Inflammatory macrophage (primary cell): ENCODE measurements at places on chromosomes 2 and 18.

DNA sequence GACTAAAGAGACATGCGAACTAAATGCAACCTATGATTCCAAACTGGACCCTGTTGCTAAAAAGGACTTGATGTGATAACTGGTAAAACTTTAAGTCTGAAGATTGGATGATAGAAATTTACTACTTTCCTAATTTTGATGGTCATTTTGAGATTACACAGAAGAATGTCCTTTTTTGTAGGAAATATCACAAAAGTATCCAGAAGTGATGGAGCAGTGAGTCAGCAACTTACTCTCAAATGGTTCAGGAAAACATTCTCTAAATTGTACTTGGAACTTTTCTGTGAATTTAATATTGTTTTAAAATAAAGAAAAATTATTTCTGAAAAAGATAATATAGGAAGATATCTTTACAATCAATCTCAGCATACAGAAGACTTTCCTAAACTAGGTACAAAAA, 19.9 kb downstream of the MBOAT2 start:
- DNase-seq, result no peak

DNA sequence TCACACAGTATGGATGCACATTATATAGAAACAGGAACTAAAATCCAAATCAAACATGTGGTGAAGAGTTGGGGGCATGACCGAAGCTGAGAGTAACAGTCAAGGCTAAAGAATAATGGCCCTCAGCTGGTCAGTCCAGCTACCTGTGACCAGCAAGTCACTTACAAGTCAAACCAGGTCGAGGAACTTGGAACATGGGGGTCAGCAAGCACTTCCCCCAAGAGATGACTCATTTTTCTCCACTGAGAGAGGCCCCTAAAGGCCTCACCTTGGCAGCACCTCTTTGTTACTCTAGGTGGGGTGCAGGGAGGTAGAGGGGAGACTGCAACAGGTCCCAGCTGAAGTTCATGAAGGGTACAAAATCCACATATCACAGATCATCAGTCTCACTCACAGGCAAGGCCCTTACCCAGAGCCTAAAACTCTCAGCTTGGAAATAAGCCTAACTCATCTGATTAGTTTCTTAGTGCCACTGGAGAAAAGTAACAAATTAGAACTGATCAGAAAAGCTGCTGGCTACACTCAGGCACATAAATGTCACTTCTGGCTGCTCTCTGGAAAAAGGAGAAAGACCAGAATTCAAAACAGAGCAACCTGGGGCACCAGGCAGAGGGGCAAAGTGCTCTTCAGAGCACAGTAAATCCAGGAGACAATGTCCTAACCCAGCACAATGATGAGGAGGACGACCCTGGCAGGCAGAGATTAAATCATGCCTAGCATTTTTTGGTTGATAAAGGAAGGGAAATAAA, 4.0 kb downstream of the SDC1 start:
- DNase-seq, result no peak

- DNase-seq, result no peak
Observed at GRCh38 chr2:44883356-44883755, 58.1 kb upstream of the SIX3 start.

- DNase-seq, result no peak
Observed at GRCh38 chr2:88210132-88211002, 40.2 kb downstream of the THNSL2 start.

- DNase-seq, result no peak
Observed at GRCh38 chr18:251572-251971, 16.3 kb downstream of the THOC1 start.

- DNase-seq, result peak; percentile 60
Observed at GRCh38 chr2:219171231-219171651, 1.4 kb upstream of the SLC23A3 start.

GRCh38 chr2:152449578-152449977, 114.6 kb downstream of the FMNL2 start:
- DNase-seq, result no peak

DNA sequence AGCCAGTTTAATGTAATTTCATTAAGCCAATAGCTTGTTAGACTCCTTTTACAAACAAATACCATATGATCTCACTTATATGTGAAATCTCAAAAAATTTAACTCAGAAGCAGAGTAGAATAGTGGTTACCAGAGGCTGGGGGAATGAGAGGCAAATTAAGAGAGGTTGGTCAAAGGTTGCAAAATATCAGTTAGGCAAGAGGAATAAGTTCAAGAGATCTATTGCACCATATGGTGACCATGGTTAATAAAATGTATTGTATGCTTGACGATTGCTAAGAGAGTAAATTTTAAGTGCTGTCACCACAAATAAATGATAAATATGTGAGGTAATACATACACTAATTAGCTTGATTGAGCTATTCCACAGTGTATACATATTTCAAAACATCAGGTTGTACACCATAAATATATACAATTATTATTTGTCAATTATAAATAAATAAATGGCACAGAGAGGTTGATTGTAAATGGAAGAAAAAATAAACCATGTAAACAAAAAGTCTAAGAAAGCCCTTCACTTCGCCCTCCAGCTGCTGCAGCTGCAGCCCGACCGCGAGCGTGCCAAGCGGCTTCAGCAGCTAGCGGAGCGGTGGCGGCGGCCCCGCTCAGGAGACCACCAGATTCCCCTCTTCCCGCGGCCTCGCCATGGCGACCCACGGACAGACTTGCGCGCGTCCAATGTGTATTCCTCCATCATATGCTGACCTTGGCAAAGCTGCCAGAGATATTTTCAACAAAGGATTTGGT, 23.0 kb upstream of the ACTR2 start:
- no peak for DNase-seq

GRCh38 chr18:8562070-8562469, 47.2 kb upstream of the RAB12 start:
- no peak for DNase-seq

DNA sequence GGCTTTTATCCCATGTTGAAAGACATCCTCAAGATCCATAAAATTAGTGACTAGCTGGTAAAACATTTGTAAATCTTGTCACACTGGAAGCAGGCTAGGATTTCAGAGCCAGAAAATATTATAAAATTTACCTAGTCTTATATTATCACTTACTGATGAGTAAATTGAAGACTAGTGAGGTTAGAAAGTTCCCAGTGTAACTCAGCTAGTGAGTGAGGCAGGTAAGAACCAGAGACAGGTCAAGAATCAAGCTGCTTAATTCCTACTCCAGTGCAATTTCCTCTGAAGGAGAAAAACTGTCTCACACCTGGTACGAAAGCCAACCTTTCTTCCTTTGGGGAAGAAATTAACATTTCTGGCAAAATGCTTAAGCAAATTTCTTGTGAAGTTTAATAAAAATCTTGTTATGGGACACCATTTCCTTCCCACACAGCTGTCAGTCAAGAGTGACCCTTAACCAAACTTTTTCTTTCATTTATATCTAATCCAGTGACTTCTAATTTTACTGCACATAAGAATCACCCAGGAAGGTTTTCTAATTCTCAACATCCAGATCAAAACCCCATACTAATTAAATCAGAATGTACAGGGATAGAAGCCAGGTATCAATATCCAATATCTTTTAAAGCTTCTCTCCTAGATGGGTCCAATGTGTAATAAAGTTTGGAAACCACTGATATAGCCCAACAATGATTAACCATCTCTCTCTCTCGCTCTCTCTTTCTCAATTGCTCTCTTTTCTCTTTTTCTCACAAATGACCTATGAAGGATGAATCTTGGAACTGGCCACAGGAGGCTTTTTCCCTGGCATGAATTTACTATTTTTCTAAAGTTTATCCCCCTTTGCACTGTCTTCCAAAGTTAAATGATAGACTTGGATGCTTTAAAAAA, 264.3 kb upstream of the SLC39A10 start:
- DNase-seq, result no peak

DNA sequence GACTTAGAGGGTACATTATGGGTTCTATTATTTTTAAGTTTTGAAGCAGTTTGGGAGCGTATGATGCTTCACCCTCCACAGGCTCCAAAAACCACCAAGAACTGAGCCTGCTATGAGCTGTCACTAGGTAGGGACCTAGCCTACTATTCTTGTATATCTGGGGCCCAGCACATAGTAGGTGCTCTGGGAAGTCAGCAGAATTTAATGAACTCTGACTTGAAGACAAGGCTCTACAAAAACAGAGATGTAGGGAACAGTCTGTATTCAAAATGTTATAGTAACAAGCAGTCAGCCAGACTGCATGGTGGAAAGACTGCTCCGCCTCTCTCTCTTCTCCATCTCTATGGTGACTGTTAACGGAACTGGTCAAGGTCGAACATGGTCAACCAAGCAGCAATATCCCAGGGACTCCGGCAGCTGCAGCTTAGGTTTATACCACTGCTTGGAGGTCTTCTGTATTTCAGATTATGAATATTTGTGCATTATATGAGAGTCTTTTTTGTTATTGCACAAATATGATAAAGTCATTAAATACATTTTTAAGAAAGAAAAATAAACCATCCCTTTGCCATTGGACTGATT, 22.2 kb upstream of the YWHAQ start:
- no peak for DNase-seq

- peak; percentile 73 for DNase-seq
Observed at GRCh38 chr2:47269316-47270232, 114.5 kb upstream of the STPG4 start.

DNA sequence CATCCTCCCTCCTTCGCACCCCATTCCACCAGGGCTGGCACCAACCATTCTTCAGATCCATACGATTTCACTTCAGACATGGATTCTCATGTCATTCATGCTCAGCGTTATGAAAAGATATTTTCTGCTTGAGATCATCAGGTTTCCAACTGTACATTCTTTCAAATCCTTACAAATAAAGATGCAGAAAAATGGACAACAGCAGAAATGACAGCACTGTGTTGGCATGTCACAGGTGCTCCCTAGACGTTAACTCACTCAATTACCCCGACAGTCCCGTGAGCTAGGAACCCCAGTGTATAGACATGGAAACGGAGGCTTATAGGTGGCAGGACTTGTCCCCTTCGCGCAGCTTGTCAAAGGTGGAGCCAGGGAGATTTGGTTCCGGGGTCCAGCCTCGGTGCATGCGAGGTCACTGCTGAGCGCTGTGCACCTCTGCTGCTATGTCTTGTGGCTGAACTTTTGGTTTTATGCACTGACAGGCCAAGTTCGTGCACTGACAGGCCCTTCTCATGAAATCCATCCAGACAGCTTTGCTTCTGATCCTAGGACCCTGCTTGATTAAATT, 17.7 kb downstream of the FHL2 start:
- DNase-seq, result no peak

GRCh38 chr2:28976584-28976983, 4.5 kb upstream of the TOGARAM2 start:
- no peak for DNase-seq

DNA sequence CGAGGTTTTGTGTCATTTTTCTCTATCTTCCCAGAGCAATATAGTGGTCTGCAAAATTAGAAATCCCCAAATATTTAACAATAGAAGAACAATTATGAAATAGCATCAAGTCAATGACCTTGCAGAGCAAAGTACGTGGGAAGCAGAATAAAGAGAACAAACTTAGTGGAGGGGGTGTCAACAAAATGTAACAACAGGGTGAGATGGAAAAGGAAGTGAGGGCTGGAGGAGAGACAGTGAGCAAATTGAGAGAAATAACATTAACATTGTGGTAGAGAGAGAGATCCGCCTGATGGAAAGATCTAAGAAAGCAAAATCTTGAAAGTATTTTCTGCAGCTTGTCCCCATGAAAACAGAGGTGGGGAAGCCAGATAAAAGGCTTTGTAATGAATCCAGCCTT, 23.4 kb downstream of the ARHGAP15 start:
- peak; percentile 84 for DNase-seq

GRCh38 chr2:37466533-37467222, 122.2 kb downstream of the QPCT start:
- DNase-seq, result no peak

- DNase-seq, result no peak
Observed at GRCh38 chr2:222399038-222399783, 25.1 kb upstream of the SGPP2 start.

- peak; percentile 34 for DNase-seq
Observed at GRCh38 chr2:9627310-9627709, 3.5 kb downstream of the YWHAQ start.

DNA sequence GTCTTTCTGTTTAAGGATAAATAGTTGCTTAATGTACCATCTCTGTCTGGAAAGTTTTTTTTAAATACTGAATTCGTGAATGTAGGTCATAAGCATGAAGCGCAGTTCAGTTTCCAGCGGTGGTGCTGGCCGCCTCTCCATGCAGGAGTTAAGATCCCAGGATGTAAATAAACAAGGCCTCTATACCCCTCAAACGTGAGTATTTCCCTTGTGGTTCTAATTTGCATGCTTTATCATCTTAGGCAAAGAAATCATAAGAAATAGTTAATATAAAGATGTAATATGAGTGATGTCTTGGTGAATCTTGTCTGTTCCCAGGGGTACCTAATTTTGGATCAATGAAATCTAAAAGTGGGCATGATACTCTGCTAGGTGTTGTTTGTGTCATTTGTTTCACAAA, 1.5 kb downstream of the NDC80 start:
- no peak for DNase-seq

GRCh38 chr2:42844366-42844765, 52.0 kb upstream of the HAAO start:
- DNase-seq, result no peak

- no peak for DNase-seq
Observed at GRCh38 chr2:65416945-65417344, 15.5 kb downstream of the SPRED2 start.

GRCh38 chr2:111966241-111966640, 67.8 kb downstream of the MERTK start:
- DNase-seq, result no peak

GRCh38 chr2:164600763-164601162, 20.5 kb downstream of the GRB14 start:
- no peak for DNase-seq

DNA sequence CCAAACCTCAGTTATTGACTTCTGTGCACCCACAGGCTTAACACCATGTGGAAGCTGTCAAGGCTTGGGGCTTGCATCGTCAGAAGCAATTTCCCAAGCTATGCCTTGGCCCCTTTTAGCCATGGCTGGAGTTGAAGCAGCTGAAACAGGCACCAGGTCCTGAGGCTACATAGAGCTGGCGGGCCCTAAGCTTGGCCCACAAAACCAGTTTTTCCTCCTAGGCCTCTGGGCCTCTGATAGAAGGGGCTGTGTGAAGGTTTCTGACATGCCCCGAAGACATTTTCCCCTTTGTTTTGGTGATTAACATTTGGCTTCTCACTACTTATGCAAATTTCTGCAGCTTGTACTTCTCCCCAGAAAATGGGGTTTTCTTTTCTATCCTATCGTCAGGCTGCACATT, 9.1 kb upstream of the TMX3 start:
- DNase-seq, result no peak

- DNase-seq, result no peak
Observed at GRCh38 chr2:138071720-138072719, 107.7 kb downstream of the HNMT start.
